Central memory CD4-positive, alpha-beta T cell (primary cell): ENCODE measurements at places on chromosomes 3 and 15.

DNA sequence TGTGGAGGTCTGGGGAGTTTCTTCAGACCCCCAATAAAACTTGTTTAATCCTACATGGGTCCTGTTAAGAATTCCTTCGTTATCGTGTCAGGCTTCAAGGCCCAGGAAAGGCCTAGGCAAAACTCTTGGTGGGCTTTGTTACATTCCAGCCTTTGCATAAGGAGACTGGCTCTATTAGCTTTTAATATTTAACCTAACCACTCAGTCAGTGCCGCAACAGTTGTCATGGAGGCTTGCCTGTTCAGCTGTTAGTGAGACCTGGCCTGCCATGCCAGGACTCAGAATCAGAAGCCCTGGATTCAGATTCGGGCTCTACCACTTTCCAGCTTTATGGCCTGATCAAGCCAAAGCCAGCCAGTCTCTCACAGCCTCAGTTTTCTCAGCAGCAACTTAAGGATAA is 19.6 kb downstream of the EIF1B start:
- no peak for DNase-seq

DNA sequence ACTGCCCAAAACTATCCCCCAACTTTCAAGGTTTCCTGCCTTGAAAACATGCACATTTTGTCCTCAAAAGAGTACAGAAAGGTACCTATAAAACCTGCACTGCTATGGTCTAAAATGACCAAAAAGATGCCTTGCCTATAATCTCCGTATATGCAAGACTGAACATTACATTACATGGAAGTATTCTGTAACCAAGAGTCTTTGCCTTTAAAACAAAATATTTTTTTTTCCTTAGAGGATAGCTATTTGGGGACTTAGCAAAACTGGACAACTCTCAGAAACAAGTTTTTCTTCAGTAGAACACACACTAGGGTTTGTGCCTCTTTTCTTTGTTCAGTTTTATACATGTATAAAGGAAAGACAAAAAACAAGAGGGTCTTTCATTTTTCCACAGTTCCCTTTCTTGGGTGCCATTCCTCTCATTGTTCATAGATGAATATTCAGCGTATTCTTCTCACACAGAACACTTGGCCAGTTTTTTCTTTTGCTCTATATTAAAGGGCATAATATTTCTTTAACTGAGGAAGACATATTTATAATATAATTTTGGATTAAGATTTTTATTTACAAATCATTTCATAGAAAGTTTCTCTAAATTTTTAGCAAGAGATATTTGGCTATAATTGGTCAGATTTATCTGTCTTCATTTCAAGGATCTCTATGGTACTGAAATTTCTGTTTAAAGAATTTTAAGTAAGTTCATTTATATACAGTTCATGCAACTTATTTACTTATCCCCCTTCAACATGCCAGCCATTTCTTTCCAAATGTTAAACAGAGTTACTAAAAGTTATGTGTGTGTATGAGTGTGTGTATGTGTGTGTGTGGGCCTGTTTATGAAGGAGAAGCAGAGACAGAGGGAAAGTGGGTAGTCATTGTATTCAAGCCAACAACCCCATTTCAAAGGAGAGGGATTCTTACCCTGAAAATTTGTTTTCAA is 142.6 kb downstream of the ZBTB20 start:
- DNase-seq = no peak

- DNase-seq = no peak
Observed at GRCh38 chr3:143979041-143979440, 7.4 kb downstream of the DIPK2A start.

DNA sequence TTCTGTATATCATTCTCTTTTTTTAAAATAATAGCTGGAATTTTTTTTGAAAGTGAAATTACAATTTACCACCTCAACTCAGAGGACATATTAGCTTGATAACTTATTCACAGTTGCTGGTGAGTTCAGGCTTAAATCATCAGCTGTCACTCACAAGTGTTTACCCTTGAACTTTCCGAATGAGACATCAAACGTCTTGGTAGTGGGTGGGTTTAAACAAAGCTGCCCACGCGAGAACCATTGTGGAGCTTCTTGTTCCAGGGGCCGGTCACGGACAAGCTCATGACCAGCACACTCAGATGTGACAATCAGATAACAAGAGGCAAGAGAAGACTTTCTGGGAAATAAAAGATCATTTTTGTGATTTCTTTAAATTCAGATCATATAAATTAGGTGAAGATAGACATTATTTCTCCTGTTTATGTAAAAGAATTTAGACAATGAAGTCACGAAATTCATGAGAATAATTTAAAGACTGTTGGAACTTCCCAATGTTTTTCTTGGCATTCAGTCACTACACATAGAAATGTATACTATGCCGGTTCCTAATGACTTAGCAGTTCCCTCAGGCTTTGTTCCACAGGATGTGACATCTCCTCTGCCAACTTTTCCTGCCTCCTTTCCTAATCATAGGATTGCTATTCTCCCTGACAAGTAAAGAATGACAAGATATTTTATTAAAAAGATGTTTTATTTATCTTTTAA is 29.3 kb downstream of the BTD start:
- DNase-seq = no peak

- no peak for DNase-seq
Observed at GRCh38 chr15:88852476-88852875, 42.9 kb downstream of the HAPLN3 start.

DNA sequence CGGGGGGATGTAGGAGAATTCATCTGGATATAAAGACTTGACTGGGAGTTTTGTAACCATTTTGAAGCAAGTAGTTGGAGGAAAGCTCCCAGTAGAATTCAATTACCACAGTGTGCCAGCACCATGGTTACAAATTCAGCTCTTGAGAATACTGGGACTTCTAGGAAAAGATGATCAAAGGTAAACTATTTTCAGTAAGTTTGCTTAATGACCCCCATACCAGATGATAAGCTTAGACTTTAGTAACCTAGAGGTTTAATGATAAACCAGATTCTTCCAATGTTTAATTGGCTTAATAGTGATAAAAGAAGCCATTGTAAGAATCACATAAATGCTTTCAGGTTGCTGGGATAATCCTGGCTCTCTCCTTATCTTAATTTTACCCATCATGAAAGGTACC is 22.3 kb downstream of the AP4E1 start:
- DNase-seq = no peak

GRCh38 chr3:95939235-95939809 is 875.1 kb upstream of the EPHA6 start:
- no peak for DNase-seq

DNA sequence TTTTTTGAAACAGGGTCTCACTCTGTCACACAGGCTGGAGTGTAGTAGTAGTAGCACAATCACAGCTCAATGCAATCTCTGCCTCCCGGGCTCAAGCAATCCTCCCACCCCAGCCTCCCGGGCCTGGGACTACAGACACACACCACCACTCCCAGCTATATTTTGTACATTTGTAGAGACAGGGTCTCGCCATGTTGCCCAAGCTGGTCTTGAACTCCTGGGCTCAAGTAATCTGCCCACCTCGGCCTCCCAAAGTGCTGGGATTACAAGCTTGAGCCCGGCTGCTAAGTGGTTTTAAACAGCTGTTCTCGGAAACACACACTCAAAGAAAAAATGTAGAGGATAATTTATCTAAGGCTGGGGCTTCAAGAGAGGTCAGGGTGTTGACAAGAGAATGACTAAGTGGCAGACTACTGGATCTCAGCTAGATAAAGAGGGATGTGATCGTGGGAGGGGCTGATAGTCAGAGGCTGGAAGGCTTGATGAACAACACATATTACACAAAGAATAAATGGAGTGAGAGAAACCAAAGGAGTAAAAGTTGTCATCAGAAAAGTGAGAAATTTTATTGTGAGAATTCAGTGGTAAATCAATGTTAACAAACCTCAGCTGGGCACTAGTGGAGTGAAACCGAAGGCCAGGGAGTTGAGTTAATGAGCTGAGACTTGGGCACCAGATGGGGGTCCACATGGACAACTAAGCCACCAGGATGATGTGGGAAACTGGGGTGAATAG is 6.7 kb downstream of the CCR5AS start:
- no peak for DNase-seq

GRCh38 chr3:134803652-134804051 is 8.6 kb downstream of the EPHB1 start:
- DNase-seq = no peak

DNA sequence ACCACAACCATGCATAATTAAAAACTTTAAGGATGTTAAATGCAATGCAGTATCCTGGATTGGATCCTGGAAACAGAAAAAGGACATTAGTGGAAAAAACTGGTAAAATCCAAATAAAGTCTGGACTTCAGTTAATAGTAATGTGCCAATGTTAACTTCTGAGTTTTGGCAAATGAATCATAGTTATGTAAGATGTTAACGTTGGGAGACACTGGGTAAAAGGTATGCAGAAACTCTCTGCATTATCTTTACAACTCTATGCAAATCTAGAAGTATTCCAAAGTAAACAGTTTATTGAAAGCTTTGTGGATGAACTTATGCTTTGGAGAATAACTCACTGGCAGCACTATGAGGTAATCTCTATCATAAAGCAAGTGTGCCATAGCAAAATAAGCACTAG is 357.4 kb downstream of the RORA start:
- no peak for DNase-seq

GRCh38 chr15:36126194-36126593 is 453.2 kb upstream of the CDIN1 start:
- DNase-seq = no peak
